SHP77 treated with DMSO at 0.1 percent for 48 hours (cell line): ENCODE measurements at places on chromosomes 1 and 21.

DNA sequence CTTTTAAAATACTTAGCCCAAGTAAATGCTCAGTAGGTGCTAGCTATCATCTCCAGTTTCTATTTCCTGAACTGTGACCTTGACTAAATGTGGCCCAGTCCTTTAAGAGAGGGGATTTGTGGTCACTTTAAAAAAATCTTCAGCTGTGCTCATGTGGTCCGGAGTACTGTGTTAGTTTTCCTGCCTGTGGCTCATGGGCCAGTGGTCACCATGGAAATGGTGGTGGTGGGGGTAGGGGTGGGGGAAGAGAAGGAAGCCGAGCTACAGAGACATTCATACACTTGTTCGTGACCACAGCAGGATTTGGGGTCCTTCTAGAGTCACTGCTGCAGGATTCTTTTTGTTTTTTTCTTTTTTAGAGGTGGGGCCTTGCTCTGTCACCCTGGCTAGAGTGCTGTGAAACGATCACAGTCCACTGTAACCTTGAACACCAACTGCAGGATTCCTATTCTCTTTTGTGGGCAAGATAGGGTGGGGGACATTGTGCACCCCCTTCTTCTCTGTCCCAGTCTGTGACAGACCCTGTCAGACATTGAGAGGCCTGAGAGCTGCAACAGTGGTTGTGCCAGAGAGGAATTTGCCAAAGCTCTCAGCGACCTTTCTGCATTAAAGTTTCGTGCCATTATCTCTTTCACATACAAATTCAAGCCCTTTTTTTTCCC, 25.8 kb downstream of the KIF26B start:
- DNase-seq: no peak

DNA sequence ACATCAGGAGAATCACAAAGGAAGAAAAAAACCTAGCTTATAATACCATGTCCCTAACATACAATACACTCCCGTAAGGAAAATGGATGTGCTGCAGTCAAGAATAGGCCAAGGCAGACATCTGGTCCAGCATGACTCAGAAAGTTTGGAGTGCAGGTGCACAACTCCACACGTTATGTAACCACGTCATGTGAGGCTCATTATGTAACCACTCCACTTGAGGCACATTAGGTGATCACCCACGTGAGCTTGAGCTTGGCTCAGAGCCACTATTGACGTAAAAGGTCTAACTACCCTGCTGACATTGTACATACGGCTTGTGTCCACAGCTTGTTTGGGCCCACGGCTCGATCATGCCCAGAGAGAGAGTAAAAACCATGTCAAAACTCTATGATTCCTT, 99.8 kb upstream of the C1orf21 start:
- peak; percentile 6 for DNase-seq

DNA sequence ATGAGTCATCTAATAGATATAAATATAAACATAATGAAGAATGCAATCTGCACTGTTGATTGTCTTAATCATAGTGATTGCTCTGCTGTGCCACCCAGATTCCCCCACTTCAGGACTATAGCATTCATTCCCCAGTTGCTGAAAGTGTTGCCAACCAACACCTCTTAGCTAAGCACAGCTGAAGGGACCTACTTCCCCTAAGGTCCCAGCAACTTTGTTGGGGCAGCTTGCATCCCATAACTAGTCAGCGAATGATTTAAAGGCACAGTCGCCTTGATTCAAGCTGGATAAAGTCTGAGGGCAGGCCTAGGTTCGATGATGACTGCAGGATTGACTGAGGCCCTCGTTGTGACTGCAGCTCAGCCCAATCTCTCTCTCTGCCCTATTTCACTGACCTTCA, 14.3 kb upstream of the RGS1 start:
- no peak for DNase-seq

- no peak for DNase-seq
These were observed 21.3 kb downstream of the UBASH3A start for GRCh38 chr21:42424914-42425541.

DNA sequence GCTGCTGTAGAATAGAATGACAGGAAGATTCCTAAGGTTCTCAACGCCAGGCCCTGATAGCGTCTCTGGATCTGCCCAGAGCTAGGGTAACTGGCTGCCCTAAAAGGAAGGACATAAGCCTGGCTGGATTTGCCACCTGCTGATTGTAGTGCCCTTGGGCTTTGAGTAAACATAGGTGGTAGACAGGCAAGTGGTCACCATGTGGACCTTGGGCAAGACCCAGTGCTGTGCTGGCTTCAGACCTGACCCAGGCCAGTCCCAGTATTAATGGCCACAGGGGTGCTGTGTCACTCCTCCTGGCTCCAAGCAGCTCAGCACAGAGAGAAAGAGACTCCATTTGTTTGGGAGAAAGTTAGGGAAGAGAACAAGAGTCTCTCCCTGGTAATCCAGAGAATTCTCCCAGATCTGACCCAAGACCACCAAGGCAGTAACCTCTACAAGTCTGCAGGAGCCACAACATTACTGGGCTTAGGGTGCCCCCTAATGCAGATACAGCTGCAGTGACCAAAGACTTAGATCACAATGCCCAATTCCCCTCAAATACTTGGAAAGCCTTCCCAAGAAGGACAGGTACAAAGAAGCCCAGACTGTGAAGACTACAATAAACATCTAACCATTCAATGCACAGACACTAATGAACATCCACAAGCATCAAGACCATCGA, 44.5 kb downstream of the PHTF1 start:
- DNase-seq: no peak

GRCh38 chr1:246577082-246577719, 10.9 kb downstream of the CNST start:
- no peak for DNase-seq

DNA sequence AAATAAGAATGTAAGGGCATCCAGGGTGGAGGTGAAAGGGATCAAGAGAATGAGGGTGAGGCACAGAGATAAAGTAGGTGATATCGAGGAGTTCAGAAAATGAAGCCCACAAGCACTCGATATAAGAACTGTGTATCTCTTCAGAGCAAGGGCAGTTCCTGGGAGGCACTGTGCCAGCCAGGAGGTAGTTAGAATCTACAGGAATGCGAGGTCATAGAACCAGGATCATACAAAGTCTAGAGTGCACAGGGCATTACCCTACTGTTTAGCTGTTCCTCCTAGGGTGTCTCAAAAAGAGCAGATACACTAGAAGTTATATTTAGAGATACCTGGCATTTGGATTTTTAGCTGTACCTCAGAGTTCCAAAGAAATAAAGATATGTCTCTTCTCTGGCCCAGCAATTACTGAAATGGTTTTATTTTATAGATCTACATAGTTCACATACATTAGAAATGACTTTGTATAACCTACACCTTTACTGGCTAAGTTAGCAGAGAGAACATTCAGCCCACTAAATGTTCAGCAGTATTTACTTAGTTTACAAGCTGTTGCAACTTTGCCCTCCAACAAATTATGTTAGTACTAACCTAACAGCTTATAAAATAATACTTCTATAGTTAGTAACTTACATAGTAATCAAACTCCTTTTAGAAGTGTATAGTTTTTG, 1.6 kb downstream of the OVAAL start:
- DNase-seq: no peak

DNA sequence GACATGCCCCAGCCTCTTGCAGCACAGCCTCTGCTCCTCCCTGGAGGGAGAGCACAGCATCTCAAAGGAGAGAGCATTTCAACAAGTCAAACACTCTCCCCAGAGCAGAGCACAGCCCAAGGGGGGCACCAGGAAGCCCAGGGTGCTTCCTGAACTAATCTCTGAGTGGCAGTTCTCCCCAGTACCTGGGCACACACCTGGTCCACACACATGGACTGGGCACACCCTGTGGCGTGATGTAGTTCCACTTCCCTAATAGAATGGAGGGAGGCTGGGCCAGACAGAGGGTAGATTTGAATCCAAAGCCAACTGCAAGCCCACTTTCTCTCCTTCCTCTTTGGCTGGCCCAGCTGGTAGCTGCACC, 55.5 kb downstream of the CD46 start:
- DNase-seq: no peak
